ENCODE measurements at places on chromosomes 16 and 17. TPM values are rescaled to one million over a fixed set of nuclear protein-coding genes. Genes with fewer than 3 reads are reported as not detected.

DNA sequence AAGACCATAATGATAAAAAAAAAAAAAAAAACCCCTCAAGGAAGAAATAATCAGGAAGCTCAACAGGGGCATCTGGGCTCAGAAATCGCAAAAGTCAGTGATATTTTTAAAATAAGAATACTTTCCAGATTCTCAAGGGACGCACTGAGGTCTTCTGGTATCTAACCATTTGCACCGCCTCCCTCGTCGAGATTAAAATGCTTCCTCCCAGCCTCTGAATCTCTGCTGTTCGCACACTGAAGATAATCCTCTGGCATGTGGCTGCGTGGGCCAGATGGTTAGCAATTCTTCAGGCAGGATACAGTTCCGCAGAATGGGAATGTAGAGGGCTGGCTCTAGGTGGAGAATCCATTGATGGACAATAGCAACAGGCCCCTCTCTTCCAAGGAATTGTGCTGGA is 211.7 kb upstream of the CDH5 start:
- no peak for DNase-seq

GRCh38 chr16:12362482-12363458 is 386.2 kb downstream of the SNX29 start:
- DNase-seq = no peak

GRCh38 chr16:83937267-83937666 is 15.8 kb upstream of the OSGIN1 start:
- no peak for DNase-seq

DNA sequence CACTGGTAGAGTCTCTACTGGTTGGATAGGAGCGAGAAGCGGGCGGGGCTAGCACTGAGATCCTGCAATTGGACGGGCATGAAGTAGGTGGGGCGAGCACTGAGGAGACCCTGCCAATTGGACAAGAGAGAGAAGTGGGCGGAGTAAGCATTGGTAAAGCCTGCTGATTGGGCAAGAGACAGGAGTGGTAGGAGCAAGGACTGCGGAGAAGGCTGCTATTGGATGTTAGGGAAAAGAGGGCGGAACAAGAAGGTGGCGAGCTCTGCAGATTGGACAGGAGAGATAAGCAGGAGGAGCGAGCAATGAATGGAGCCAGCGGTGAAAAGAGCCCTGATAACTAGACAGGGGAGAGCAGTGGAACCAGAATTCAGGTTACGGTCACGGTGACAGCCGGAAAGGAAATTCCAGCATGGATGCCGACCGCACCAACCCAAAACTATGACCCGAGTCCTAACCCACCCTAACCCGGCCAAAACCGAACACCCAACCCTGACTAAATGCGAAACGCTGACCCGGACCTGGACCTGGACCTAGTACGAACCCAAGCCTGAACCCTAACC is 4.8 kb downstream of the SCGB1C2 start:
- DNase-seq = peak; percentile 46

- peak; percentile 59 for DNase-seq
Observed at GRCh38 chr17:41301916-41302901, at the start of gene KRTAP29-1. Gene KRTAP29-1 (minus strand): TSS chr17:41302851. CDS start chr17:41302851, 0 bp downstream.

DNA sequence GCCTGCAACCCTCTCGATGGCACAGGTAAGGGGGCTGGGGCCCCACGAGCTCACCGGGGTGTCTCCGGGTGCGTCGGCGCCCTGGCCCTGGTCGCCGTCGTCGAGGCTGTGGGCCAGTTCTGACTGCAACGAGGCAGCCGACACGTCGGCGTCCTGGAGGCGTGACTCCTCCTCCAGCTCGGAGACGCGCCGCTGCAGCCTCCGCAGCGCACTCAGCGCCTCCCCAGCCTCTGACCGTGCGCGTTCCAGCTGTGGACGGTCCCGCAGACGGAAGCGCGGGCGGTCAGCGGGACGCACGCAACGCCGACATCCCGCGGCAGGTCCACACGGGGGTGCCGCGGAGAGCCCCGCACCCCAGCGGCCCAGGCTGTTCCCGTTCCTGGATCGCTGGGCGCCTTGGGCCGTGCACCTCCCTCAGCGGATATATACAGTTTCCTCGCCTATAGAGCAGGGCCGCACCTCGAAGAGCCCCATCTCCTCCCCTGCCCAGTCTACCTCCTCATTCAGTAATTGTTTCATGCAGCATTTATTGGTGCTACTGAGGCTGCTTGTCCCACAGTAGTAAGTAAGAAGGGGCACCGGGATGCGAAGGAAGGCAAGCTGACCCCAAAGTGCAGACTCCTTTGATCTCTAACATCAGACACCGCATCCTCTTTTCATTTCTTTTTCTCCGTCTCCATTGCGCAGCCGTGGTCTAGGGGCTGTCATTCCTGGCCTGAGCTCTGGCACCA is 5.8 kb downstream of the THOC6 start:
- DNase-seq = no peak

- peak; percentile 58 for DNase-seq
Observed at GRCh38 chr16:8660841-8661301, 13.5 kb upstream of the ABAT start.

DNA sequence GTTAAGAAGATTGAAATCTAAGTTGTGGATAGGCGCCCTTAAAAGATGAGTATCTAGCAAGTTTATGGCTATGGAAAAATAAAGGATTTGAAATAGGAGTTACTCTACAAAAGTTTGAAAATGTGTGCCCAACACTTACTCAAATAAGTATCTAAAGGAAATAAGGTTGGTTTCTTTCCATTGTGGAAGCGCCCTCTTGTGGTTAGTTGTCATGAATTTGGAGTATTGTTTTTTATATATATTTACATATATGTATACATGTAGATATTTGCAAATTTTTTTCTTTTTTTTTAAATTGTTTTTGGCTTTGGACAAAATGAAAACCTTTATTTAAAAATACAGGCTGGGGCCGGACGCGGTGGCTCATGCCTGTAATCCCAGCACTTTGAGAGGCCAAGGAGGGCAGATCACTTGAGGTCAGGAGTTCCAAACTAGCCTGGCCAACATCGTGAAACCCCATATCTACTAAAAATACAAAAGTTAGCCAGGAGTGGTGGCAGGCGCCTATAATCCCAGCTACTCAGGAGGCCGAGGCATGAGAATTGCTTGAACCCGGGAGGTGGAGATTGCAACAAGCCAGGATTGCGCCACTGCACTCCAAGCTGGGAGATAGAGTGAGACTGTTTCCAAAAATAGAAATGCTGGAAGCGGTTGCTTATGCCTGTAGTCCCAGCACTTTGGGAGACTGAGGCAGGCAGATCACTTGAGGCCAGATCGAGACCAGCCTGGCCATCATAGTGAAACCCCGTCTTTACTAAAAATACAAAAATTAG is 24.0 kb upstream of the VPS4A start:
- DNase-seq = peak; percentile 33

DNA sequence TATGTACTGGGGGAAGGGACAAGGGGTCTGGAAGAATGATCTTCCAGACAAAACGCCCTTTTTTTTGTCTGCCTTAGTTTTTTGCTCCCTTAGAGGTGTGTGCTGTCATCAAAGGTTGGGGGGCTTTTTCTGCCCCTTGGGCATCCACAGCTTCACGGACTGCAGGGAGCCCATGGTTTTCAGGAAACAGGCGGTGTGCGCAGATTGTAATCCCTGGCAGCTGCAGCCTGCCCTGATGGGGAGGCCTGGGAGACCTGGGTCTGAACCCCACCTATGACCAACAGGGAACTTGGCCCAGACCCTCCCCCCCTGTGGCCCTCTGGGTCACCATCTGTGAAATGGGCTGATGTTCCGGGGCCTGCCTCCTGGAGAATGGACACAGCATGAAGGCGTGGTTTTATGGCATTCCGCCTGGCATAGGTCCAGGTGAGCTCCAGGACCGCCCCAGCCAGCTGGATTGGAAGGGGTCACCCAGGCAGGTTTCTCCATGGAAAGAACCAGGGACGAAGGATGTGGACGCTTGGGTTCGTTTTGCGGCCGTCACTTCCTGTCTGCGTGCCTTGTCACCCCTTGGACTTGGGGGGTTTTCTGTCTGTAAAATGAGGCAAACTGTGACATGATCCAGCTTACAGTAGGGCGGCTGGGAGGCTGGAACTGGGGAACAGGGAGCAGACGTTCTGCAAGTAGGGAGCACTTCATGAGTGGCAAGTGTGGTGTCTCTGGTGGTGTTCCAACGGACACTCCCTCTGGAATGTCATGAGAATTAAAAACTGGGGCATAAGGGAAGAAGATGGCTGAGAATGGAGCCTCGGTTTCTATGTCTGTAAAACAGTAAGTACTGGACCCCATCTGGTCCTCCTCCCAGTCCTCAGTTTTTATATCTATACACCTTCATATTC is 1.5 kb downstream of the CPNE2 start:
- DNase-seq = no peak

DNA sequence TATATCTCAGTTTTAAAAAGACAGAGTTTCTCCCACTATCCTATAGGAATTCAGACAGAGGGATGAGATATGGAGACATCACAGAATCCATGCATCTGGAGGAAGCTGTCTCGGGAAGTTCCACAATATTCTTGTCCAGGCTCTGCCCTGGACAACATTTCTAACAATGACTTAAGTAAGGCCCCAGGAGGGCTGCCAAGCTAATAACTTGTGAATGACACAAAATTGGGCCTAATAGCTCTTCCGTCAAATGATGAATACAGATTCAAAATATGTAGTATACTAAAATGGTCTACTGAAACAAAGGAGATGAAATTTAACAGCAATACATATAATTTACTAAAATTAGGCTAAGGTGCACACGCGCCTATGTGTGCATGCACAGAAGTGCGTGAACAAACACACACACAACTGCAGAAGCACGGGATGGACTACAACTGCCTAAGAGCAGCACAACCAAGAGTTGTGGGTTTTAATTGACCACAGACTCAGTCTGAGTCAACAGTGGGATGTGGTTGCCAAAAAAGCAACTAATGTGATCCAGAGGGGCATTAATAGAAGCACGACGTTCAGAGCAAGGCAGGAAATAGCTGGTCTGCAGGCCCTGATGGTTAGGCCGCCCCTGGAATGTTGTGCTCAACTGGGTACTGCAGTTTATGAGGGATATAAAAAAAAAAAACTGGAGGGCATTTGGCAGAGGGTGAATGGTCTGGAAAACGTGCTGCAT is 26.3 kb upstream of the HS3ST2 start:
- peak; percentile 98 for DNase-seq

DNA sequence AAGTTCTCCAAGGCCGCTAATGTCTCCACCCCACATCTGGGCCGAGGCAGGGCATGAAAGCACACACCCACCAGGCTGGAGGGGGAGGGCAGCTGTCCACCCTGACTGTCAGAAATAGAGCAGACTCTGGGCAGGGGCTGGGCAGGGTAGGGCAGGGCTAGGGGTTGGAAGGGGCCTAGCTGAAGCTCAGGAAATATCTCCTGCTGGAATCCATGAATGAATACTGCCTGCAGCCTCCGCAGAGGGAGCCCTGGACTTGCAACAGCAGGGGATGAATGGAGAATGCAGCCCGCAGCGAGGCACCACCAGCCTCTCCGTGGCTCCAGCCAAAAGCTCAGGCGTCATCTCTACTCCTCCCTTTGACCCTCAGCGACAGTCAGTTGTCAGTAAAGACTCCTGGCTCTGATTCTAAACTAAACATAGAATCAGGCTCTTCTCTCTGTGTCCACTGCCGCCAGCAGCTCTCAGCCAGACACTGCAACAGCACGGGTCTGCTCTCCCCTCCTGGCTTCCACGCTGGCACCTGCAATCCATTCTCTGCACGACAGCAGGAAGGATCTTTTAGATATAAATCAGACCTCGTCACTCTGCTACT is 23.9 kb upstream of the NGFR start:
- DNase-seq = no peak

Gene TMC7
- 1.5 TPM for total RNA-seq

Gene TRPV3
- not detected for total RNA-seq

Gene SAT2
- 45.6 TPM for total RNA-seq

Gene EME2
- 0.90 TPM for total RNA-seq

Gene ARHGDIG
- total RNA-seq = not detected

Gene MATCAP1
- 4.5 TPM for total RNA-seq

Gene GNAO1
- total RNA-seq = 0.68 TPM

Gene TVP23C
- total RNA-seq = 3.6 TPM

Gene KRTAP4-6
- total RNA-seq = not detected

Gene OR1A1
- not detected for total RNA-seq

Data from H4 (cell line).